GM23248 (cell line): ENCODE measurements at places on chromosomes 12 and 14.
A peak's percentile ranks its signal among the peaks of the same experiment; 100 is the strongest.

GRCh38 chr14:55103005-55103640, 25.9 kb upstream of the LGALS3 start:
- peak; percentile 97 for DNase-seq

DNA sequence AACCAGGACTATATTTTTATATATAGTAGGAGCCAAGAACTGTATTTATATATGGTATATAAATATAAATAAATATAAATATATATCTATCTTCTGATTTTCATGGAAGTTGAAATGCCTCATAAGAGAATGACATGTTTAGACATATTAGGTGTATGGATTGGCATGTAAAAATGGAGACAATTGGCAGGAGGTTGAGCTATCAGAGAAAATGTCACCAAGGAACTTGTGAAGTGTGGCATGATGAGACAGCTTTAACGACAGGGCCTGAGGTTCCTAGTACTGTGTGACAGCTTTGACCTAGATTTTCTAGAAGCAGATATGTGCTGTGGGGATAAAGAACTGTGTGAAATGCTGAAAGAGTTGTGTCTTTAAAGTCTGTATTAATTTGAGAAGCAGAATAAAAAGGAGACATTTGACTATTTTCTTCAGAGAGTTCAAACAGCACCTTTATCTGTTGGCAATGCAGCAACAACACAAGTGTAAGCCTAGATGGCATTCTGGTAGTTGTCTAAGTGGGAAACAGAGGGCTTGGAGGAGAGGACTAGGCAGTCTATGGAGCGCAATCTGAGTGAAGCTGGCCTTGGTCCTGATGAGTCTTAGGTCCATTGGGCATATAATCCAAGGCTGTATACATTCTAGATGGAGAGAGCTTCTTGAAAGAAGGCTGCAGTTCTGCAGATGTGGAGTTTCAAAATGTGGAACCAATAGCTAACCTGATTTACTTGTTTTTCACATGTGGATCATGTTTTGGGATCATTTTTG, 47.7 kb upstream of the MDGA2 start:
- no peak for DNase-seq

GRCh38 chr12:263574-263973, 938 bp upstream of the SLC6A13 start:
- peak; percentile 31 for DNase-seq

GRCh38 chr12:121520586-121521086, 60.2 kb downstream of the KDM2B start:
- DNase-seq: no peak

- peak; percentile 83 for DNase-seq
Measured at GRCh38 chr14:95533391-95533821, 1.4 kb upstream of the GLRX5 start.
